ENCODE measurements at places on chromosomes 4 and X.

DNA sequence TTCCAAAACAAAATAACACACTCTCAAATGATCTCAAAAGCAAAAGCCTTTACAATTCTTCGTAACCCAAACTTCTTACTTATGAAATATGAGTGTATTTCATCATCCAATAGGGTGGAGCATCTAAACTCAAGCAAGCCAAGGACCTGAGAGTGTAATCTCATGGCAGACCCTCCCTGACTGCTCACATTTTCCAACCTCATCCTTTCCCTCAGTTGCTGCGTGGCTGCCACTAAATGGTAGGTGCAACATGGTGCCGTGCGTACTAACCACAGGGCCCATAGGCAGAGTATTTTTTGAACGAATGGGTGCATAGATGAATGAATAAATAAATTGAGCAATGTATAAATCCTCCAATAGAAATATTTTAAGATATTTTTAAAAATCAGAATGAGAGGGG, 45.4 kb downstream of the TTC29 start:
- DNase-seq: no peak

DNA sequence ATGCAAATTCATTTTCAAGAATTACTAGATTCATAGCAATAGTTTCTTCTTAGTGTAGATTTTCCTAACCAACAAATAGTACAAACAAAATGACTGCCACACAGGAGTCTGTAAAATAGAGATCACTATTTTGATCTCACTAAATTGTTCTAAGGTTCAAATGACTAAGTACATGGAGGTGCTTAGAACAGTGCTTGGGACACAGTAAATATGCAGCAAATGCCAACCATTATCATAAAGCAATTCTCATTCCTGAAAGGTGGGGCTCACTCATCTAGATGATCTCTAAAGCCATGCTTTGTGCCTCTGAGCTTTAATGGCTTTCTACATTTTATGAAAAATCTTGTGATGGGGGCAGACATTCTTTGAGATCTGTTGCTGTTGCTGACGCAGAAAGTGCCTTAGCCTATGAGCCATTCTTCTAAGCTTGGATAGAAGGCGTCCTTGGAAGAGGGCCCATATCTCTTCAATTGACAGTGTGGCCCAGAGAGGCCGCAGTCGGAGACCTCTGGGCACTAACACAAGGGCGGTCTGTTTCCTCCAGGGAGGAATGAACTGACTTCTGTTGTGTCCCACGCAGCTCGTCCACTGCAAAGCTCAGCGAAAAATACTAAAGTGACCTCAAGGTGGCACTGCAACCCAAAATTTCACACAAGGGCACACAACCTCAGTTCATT, 23.5 kb downstream of the TLR10 start:
- DNase-seq: peak; percentile 69

DNA sequence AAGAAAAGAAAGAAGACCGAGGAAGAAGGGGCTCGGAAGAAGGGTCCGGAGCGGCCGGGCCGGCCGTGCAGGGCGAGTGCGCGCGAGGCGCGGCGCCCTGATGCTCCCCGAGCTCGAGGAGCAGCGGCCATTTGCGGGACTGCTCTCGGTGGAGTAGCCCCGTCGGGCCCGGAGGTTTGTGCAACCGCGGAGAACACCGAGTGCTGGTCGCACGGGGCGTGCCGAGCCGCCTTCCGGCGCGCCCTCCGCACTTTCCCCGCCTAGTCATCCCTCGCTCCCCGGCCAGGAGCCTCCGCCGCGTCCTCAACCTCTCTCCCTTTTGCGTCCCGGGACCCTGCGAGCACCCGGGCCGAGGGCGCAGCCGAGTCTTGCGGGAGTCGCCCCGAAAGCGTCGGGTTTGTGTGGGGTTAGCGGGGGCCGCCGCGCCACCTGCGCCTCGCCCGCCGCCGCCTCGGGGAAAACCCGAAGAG, 127.4 kb downstream of the LAS1L start:
- no peak for DNase-seq

DNA sequence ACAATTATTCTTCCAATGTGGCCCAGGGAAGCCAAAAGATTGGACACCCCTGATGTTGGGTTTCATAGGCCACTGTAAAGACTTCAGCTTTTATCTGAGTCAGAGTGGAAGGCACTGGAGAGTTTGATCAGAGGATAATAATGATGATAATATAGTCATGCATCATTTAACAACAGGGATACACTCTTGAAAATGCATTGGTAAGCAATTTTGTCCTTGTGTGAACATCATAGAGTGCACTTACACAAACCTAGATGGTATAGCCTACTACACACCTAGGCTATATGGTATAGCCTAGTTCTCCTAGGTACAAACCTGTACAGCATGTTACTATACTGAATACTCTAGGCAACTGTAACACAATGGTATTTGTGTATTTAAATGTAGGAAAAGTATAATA, 70.5 kb downstream of the COQ2 start:
- no peak for DNase-seq

DNA sequence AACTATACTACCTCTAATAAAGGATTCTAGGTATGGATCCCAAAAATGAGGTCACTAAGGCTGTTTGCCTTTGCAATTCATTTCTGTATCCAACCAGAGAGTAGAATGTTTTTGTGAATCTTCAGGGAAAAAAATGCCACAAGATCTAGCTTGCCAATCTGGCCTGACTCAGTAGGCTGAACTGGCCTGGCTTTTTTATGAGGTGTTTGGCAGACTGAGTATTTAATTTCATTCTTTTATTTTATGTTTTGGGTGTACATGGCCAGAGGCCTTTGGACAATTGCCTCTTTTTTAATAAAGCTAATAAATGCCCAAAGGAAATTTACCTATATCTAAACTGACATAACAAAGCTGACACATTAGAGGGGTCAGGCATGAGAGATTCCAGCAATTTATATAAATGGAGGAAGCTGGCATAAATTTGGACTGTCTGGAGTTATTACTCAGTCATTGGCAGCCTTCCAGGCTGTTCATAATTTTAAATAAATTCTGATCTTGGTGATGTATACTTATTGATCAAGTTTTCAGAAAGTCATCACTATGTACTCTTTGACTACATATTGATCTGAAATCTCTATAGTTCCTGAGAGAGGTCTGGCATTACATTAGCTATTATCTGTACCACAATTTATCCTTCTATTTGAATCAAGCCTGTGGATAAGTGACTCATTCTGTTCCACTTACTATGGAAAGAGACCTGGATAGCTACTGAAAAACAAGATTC, 376.4 kb upstream of the NOCT start:
- DNase-seq: no peak

GRCh38 chr4:183936574-183937345, 31.7 kb downstream of the STOX2 start:
- DNase-seq: no peak

DNA sequence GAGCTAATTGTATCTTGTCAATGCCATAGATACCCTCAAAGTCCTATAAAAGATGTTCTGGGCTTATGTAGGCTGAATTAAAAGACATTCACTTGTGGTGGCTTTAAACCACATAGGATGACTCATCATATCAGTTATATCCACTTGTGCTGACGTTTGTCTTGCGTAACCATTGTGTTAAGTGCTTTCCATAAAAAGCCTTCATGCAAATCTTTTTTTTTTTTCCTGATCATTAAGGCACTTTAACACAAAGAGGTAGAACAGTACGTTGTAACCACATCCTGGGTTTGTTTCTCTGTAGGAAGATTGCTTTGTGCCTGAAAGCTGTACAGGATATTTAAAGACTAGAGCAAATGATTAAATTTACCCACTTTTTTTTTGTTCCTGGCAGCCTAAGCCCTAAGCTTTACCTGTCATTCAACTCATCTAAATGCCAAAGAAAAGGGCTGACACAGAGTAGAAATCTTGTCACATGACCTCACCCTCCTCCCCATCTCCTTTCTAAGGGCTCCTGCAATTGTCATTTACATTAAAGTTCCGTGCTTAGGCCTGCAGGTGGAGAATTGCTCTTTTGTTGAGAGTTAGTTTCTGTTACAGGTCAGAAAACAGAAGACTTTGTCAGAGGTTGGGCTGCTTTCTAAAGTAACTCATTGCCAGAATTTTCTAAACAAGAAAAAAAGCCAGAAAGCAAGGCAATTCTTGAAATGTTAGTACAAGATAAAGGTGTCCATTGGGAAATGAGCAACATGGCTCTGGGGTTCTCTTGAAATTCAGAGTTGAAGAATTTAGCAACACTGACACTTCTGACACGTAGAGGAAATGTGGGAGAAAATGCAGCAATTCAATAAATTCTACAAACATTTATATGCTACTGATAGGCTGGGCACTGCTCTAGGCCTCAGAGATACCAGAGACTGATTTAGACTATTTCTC, 555.6 kb downstream of the PPARGC1A start:
- no peak for DNase-seq

- no peak for DNase-seq
Measured at GRCh38 chr4:86043755-86044592, 315.9 kb downstream of the MAPK10 start.

- DNase-seq: peak; percentile 53
Measured at GRCh38 chr4:6470502-6471306, 1.7 kb downstream of the PPP2R2C start.

DNA sequence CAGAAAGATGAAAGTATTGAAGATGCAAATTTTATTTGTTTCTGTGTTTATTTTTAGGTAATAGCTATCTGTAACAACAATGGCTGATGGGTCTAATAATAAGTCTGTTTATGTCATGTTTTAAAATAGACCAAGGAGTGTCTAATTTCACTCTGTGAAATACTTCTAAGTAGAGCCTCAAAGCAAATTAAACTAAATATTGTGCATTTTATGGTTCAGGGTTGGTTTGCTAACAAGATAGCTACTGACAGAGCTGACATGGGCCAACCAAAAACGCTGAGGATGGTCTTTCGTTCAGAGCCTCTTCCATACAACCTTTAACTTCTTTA, 437.6 kb upstream of the CTSO start:
- no peak for DNase-seq

- no peak for DNase-seq
Measured at GRCh38 chrX:12412561-12412960, 274.3 kb downstream of the FRMPD4 start.

- DNase-seq: no peak
Measured at GRCh38 chr4:80913381-80913780, 117.1 kb upstream of the BMP3 start.

DNA sequence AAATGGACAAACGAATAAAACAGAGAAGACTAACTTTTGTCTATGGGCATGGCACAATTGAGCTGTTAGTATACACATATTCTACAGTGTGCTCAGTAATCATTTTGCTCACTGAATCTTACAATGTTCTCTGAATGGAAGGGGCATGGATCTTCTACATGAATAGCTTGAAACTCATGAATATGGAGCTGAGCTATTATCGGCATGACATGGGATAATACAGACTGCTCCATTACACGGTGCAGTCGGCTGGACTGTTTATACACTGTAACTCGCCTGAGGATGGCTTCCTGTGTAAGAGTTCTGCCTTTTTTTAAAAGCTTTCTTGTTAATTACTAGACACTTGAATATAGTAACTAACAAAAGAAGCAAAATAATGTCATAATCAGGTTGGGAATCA, 368.5 kb upstream of the MAD2L1 start:
- DNase-seq: no peak

DNA sequence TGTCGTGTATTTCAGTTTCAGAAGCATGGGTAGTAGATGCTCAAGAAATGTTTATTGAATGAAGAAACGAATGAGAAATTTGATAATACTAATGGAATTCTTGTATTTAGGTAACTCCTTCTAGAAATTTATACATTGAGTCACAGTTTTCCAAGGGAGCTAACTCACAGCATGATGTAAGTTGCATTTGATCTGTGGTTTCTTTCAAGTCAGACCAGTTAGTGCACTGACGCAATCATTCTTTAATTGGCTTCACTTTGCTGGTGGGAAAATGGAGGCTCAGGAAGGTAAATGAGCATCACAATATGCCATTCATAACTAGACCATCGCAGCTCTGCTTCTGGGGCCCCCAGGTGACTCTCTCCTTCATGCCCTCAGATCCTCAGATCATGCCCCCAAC, 17.3 kb upstream of the CWH43 start:
- no peak for DNase-seq

DNA sequence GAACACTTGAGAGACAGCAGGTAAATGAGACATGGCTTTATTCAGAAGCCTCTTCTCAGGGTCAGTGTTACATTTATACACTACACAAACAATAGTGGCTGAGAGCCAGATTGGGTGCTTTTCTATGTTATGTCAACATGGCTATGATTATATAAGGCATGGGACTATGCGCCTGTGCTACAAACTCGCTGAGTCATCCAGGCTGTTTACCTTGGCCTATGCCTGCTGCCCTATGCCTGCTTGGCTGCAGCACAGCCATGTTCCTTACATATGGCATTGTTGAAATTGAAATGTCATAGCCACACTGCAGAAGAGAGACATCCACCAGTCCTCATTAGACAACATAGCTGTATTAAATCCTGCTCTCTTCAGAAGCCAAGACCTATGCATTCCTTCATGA, 236.3 kb upstream of the NWD2 start:
- no peak for DNase-seq

- DNase-seq: no peak
Measured at GRCh38 chr4:150385606-150386005, 196.3 kb upstream of the MAB21L2 start.

DNA sequence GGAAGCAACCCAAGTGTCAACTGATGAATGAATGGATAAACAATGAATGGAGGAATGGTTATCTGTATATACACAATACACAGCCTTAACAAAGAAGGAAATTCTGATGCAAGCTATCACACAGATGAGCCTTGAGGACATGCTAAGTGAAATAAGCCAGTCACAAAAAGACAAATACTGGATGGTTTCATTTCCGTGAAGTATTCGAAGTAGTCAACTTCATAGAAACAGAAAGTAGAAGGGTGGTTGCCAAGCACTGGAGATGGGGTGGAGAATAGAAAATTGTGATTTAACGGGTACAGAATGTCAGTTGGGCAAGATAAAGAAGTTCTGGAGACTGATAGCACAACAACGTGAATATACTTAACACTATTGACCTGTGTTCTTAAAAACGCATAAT, 28.2 kb downstream of the CENPU start:
- no peak for DNase-seq

- no peak for DNase-seq
Measured at GRCh38 chr4:82728301-82728700, 70.3 kb downstream of the SCD5 start.

DNA sequence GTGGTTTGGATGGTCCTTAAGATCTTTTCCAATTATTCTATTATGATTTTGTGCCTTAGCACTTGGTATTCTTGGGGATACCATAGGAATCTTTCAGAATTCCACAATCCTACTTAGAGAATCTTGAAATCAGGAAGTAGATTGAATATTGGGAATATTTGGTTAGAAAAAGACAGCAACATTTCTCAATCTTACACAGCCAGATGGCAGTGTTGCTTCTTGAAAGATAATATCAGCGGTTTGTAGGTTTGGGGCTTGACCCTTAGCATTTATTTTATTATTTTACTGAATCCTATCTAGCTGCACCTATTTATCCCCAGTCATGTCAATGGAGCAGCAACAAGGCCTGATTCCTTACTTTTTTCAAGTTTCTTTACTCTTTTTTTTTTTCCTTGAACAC, 28.6 kb downstream of the MAGEB1 start:
- DNase-seq: no peak

GRCh38 chrX:69524781-69525363, 20.7 kb downstream of the NALF2 start:
- DNase-seq: no peak

GRCh38 chr4:141027421-141027820, 105.8 kb downstream of the RNF150 start:
- DNase-seq: no peak

- DNase-seq: no peak
Measured at GRCh38 chr4:158053086-158053485, 119.7 kb downstream of the GASK1B start.
